ENCODE measurements at places on chromosomes 4 and X.
A peak's percentile ranks its signal among the peaks of the same experiment; 100 is the strongest.

DNA sequence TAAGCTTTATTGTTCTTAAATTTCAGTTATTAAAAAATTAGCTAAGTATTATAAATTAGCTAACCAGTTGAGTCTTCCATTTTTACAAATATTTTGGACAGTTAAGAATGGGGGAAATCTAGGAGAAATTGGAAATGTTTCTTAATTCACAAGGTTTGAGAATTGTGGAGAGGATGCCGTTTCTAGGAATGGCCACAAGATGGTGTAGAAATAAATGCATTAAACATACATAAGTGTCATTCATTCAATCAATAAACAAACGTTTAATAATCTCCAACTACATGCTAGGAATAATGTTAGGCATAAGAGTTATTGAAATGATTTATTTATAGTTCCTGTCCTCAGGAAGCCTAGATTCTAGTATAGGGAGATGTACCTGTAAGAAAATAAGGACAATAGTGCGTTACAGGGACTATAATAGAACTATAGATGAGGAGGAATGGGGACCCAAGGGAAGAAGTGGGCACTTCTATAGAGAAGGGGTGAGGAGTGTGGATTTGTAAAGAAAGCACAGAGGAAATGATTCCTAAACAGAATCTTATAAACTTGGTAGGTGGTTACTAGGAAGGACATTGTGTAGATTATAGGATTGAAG is 195.7 kb upstream of the ANK2 start:
- peak; percentile 45 for DNase-seq

DNA sequence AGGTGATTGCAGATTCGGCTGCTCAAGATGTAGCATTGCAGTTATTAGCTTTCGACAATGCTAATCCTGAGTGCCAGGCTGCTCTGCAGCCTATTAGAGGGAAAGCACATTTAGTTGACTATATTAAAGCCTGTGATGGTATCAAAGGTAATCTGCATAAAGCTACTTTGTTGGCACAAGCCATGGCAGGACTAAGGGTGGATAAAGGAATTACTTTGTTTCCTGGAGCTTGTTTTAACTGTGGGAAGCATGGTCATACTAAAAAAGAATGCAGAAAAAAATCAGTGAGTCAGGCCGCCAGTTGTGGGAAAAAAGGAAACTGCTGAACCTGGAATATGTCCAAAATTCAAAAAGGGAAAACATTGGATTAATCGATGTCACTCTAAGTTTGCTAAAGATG is 154.9 kb upstream of the TECRL start:
- no peak for DNase-seq

GRCh38 chr4:21205821-21206531 is 505.7 kb downstream of the PACRGL start:
- DNase-seq, result no peak

- DNase-seq, result peak; percentile 96
Measured at GRCh38 chr4:1309261-1310010, 19.7 kb downstream of the MAEA start.

GRCh38 chr4:1851160-1851559 is 4.8 kb downstream of the LETM1 start:
- no peak for DNase-seq

- DNase-seq, result peak; percentile 76
Measured at GRCh38 chr4:77911842-77912450, 49.3 kb downstream of the MRPL1 start.

DNA sequence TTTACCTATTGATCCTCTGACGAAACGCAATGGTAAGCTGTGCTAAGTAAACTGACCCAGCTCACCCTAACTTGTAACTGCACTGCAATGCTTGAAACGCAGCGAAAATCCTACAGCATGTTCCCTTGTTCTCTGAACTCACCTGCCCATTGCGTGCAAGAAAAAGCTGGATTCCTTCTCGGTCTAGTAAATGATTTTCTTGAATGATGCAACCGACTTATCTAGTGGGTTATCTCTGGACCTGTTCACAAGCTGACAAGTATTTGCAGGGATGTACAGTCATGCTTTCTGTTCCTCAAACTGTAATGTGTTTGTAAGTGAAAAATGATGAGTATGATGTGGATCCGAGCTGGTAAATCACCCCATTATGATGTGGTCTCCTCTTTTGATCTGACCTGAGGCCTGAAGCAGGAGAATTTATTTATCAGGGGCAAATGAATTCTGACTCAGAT is 140.1 kb downstream of the BTC start:
- DNase-seq, result no peak

- peak; percentile 49 for DNase-seq
Measured at GRCh38 chr4:182938205-182938645, 21.0 kb upstream of the DCTD start.

GRCh38 chr4:67084783-67085182 is 460.5 kb downstream of the CENPC start:
- DNase-seq, result no peak

- no peak for DNase-seq
Measured at GRCh38 chrX:125289209-125289608, 30.5 kb upstream of the TEX13C start.

DNA sequence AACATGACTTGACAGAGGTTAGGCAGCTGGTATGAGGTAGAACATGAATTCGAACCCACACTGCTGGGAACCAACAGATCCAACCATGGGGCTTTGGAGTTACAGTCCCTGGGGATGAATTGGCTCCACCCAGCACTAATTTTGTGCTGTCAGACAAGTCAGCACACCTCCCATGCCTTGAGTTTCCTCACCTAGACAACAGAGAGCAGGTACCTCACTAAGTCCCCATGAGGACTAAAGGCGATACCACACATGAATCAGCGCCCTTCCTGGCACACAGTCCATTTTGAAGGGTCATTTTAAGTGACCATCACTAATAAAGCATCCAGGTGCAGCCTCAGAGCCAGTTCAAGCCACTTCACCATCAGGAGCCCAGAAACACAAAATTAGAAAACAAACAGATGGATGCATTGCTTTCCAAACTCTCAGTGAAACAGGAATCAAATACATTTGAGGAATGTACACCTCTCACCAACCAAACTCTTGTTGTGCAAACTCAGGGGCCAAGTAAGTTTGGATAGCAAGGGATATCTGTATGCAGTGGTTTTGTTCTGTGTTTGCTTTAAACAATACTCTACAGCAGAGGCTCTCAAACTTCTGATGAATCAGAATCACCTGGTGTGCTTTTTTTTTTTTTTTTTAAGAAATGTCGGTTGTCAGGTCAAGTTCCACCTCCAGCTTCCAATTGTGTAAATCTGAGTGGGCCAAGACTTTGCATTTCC is 10.1 kb downstream of the IDS start:
- DNase-seq, result no peak

- peak; percentile 47 for DNase-seq
Measured at GRCh38 chr4:2402048-2402842, 16.2 kb downstream of the ZFYVE28 start.

GRCh38 chr4:61200187-61200915 is at the start of gene ADGRL3:
ADGRL3 (plus strand) TSS chr4:61200326.
- DNase-seq, result no peak

DNA sequence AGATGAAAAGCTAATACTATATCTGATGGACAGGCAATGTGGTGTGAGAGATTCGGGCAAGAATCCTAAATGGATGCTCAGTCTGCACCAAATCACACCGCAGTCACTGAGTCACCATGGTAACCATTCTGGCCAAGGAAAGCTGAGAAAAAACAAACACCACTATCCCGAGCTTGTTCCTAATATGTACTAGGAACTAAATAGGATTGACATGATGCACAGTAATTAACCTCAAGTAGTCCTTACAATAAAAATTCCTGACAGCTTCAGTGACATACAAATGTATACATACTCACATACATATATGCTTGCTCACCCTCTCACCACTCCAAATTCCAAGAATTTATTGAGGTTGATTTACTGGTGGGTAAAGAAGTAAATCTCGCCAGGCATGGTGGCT is 1.1 kb upstream of the RAB40A start:
- no peak for DNase-seq

DNA sequence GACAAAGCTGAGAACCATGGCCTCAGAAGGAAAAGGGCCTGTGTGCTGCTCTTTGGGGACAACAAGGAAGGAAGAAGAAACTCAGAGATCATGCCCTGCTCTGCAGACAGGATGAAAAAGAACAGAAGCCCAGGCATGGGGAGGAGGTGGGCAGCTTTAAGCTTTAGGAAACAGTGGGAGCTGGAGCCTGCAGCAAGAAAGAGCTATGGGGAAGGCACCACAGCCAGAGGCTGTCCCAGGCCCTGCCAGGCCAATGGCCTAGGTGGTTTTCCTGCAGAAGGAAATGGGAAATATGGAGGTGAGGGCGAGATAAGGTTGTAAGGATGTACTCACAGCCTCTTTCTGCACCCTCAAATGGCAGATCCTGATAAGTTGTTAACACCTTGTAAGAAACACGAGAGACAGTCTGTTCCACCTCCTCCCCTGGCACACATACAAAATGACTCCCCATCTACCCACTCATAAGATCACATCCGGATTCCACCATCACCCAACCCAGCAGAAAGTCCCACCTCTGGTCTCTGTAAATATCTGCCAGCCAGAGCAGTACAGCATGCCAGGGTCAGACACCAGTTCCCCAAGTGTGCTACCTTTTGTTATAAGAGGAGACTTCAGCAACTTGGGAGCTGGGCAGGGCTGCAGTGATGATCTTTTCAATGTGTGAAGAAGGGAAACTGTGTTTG is 105.2 kb downstream of the RTL5 start:
- DNase-seq, result peak; percentile 30

DNA sequence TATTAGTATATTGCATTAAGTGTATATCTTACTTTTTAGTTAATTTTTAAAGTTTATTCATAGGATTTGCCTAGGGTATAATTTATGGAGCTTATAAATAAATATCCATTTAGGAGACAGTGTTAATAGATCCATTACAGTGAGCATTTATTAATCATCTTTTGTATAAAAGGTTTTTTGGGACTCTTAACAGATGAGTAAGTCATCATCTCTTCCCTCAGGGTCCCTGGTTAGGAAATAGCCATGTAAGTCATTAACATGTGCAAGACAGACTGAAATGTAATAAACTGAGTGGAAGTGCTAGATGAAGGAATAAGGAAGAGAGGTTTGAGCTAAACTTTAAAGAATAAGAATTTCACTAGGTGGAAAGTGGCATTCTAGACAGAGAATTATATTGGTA is 69.2 kb downstream of the PAQR3 start:
- DNase-seq, result peak; percentile 42

- DNase-seq, result no peak
Measured at GRCh38 chr4:7074426-7074825, 6.6 kb upstream of the GRPEL1 start.

- DNase-seq, result no peak
Measured at GRCh38 chr4:6277935-6278800, 8.5 kb downstream of the WFS1 start.

DNA sequence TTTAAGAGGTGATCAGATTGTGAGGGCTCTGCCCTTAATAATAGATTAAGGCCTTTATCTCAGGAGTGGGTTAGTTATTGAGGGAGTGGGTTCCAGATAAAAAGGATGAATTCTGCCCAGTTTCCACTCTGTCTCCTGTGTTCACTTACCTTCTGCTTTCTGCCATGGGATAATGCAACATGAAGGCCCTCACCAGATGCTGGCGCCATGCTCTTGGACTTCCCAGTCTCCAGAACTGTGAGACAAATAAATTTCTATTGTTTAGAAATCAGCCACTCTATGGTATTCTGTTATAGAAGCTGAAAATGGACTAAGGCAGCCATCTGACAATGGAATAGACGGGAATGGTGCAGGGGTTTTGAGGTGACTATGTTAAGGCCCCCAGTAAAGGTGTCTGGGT is 6.9 kb upstream of the RELL1 start:
- no peak for DNase-seq

DNA sequence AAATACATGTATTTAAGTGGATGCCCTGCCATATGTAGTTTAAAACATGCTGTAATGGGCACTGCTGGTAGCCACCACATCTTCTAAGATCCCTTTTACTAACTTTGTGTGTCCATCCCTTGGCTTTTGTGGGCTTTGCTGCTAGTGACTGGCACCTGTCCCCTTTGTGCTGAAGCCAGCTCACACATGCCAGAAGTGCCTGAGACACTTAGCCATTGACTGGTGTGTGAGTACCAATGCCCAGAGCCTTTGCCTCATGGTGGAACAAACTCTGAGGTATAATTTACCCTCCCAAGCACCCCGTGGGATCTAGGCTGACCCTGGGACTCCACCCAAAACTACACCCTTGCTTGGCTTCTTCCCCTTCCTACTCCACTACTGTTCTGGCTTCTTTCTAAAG is 33.0 kb downstream of the ARHGAP6 start:
- DNase-seq, result no peak

DNA sequence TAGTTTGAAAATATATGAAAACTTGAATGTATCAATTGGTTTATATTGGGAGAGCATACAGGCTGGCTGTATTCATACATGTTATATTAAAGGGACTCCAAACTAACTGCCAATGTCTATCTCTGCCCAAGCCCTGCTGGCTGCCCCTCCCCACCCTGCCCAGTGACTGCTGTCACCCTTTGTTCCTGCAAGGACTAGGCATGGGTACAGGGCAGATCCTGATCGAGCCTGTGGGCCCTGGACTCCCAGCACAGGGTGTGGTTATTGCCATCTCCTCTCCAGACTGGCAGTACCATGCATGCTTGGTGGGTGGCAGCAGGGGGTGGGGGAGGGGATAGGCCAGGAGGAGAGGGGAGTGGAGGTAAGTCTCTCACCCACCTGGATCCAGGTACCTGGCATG is 167.5 kb upstream of the RASGEF1B start:
- DNase-seq, result no peak

DNA sequence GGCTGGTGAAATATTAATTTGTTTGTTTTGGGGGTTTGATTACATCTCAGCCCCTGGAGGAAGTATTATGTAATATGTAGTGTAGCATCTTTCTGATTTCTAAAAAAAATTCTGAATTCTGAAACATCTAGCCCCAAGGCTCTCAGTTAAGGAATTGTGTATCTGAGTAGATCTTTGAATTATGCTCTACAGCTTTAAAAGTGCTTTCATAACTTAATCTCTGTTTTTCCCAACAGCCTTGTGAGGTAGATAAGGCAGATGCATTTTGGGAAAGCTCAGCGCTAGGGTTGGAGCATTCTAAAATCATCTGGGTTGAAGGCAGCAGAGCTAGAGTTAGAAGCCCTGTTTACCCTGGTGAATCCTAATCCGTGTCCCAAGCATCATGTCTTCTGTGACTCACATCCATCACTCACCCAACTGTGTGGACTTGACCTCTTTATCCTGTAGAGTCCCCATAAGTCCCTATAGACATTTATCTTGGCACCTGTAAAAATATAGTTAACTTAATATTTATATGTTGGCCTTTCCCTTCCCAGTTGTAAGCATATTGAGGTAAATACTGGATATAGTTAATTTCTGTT is 49.8 kb downstream of the FNIP2 start:
- DNase-seq, result no peak

DNA sequence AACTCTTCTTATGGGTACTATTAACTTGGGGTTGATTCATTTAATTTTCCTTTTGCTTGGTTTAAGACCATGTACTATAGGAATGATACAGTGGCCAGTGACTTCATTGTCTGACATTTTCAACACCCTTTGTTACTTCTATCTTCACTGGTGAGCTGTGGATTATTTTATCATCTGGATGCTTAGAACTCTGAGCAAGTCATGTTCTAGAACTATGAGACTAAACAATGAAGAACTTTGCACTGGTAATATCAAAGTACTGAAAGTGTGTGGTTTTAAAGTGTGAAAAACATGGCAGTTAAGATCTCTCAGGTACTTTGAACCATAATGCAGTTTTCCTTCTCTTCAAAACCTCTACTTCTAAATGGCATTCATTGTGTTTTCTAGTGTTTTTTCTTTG is 47.8 kb downstream of the MAP7D3 start:
- no peak for DNase-seq

GRCh38 chrX:39921838-39922237 is 175.9 kb downstream of the BCOR start:
- no peak for DNase-seq

GRCh38 chrX:150731795-150732194 is 38.6 kb downstream of the MTMR1 start:
- DNase-seq, result peak; percentile 94
